ENCODE measurements at places on chromosomes 4 and X. TPM values are rescaled to one million over a fixed set of nuclear protein-coding genes. Genes with fewer than 3 reads are reported as not detected.

The LUZP4 gene
- not detected for total RNA-seq

The CXCL8 gene
- total RNA-seq = 43.4 TPM

The WWC2 gene
- 26.0 TPM for total RNA-seq

The IQSEC2 gene
- 0.44 TPM for total RNA-seq

The DCX gene
- total RNA-seq = not detected

GRCh38 chrX:109732017-109732801 lies 848 bp downstream of the ACSL4 start:
- DNase-seq = no peak

GRCh38 chr4:40305328-40306170 lies 29.6 kb upstream of the CHRNA9 start:
- no peak for DNase-seq

DNA sequence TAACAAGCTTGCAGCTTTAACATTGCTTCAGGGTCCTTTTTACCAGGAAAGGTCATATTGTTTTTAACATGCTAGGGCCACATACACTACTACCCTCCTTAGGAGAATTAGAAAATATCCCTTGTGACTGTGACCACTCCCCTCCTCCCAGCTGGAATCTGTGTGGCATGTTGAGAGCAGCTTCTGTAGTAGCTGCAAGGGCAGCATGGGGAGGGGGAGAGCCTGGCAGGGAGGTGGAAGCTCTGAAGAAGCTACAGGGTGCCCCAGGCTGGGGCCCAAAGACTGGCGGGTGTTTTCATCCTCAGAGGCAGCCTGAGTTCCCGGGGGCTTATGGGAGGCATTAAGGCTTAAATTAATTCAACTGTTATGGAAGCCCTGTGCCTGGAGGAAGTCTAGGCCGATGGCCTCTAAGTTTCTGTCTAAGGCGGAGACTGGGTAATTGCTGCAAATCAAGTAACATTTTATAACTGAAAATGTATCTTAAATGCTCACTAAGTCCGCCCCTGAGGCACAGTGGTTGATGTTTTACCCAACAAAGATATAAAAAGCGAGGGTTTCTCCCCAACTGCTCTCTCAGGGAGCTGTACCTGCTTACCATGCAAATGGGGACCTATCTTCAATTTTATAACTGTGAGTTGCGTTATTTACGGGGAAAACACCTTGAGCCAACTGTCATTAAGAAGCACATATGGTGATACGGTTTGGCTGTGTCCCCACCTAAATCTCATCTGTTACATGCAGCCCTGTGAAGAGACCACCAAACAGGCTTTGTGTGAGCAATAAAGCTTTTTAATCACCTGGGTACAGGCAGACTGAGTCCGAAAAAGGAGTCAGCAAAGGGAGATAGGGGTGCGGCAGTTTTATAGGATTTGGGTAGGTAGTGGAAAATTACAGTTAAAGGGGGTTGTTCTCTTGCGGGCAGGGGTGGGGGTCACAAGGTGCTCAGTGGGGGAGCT lies 37.4 kb upstream of the STS start:
- DNase-seq = peak; percentile 12

DNA sequence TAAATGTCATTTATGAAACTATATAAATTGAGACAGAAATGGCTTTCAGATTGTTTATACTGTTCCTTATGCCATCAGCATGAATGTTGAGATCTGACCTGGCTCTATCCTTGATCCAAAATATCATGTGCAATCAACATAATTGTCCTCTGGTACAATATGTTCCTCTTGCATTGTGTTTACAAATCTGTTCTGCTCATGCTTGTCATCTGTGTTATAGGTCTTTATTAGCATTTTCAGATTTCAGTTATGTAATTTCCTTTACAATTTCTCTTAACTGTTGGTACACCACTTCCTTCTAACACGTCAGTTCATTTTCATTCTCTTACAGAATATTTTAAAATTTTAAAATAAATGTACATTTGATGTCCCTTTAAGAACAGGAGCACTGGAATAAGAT lies 1.6 kb downstream of the HPGD start:
- DNase-seq = no peak

- DNase-seq = no peak
Measured at GRCh38 chr4:42458657-42459056, 61.4 kb downstream of the SHISA3 start.

- no peak for DNase-seq
Measured at GRCh38 chr4:22430626-22431025, 85.2 kb downstream of the ADGRA3 start.

GRCh38 chr4:68466185-68466584 lies 18.9 kb downstream of the TMPRSS11E start:
- no peak for DNase-seq

GRCh38 chrX:133660281-133660680 lies 245.0 kb upstream of the GPC4 start:
- DNase-seq = no peak

DNA sequence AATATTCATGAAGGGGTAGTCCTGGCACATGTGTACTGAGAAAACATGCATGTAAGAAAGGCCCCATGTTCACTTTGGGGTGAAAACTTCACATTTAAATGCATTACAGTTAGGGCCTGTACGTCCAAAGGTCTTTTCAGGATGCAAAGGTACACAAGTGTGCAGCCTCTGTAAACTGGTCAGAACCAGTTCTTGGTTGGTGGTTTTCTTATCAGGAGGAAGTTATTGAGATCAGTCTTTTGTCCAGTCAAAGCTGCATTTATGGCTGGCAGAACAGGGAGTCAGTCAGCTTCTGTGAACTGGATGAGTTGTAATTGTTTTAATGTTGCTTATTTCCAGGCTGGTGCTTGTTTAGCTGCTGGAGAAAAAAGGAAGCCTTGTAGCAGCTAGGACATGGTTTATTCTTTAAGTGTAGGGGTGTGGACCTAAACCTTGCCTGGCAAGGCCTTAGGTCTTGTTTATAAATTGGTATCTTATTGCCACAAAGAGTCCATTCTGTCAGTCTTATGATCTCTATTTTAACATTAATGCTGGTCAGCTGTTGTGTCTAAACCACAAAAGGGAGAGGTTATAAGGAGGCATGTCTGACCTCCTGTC lies 1906.6 kb upstream of the TENM3 start:
- no peak for DNase-seq

DNA sequence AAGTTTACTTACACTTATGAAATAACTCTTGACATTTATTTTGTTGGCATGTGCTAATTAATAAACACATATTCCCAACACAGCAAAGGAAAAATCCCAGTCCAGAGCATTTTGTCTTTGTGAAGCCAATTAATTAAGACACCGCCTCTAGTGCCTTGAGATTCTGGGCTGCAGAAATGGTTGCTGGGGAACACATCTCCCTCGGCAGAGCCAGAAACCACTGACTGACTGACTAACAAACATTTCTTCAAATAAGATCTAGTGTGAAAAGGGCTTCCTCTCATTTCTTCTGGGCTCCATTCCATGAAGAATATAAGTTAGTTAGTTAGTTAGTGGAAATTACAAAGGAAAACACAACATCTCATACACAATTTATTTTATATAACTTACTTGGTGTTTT lies 28.4 kb upstream of the NAP1L5 start:
- no peak for DNase-seq

DNA sequence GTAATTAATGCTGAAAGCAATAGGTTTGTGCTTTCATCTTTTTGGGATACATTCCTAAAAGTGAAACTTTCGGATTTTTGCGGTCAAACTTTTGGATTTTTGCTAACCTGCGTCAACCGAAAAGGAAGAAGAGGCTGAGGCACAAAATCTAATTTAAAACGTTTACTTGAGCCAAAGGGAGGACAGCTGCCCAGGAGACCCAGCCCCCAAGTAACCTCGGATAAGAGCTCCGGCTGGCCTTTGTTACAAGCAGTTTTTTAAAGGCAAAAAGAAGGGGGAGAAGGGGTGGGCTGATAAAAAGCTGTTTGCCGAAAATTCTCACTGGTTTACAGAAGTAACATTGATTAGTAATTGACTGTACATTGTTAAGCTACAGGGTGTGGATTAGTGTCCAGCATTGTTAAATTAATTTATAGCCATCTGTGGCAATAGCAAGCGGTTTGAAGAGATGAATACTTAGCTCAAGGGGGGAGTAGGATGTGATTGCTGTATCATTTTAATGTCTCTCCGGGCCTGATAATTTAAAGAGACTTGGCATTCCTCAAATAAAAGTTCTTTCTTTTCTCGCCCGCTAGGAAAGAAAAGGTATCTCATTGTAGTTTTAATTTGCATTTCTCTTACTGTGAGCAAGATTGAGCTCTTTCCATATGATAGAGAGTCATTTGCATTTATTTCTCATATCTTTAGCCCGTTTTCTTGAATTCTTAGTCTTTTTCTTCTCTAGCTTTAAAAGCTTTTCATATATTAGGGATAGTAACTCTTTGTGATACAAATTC lies 59.1 kb upstream of the USP9X start:
- no peak for DNase-seq
